Glutamatergic neuron (in vitro differentiated cells): ENCODE measurements at places on chromosomes 7 and 10. TPM values are rescaled to one million over a fixed set of nuclear protein-coding genes. Genes with fewer than 3 reads are reported as not detected.

- DNase-seq, result no peak
- H3K4me3 ChIP-seq, result no peak overlapping the region
- H3K4me1 ChIP-seq, result no peaks in the 10 kb centered on the region
- H3K36me3 ChIP-seq, result no peaks in the 10 kb centered on the region
- no peak overlapping the region for H3K27ac ChIP-seq
Observed at GRCh38 chr7:8932751-8933150, 499.3 kb downstream of the NXPH1 start.

NUTM2A gene
- total RNA-seq, result 1.3 TPM

- H3K27me3 ChIP-seq, result peaks cover 2% of the 10 kb centered on the region
- DNase-seq, result no peak
- H3K4me3 ChIP-seq, result no peak overlapping the region
- H3K36me3 ChIP-seq, result no peaks in the 10 kb centered on the region
Observed at GRCh38 chr10:44627591-44628354, 242.9 kb upstream of the CXCL12 start.

- no peak overlapping the region for H3K27ac ChIP-seq
- DNase-seq, result no peak
- H3K4me1 ChIP-seq, result no peaks in the 10 kb centered on the region
- H3K4me3 ChIP-seq, result no peak overlapping the region
Observed at GRCh38 chr7:53756946-53757345, 721.5 kb downstream of the POM121L12 start.

GRCh38 chr10:91043173-91043910 lies 122.5 kb upstream of the ANKRD1 start:
- no peak for DNase-seq
- peaks cover 4% of the 10 kb centered on the region for H3K27me3 ChIP-seq
- peak overlapping the region; percentile 62 for H3K27ac ChIP-seq
- peak overlapping the region; percentile 31 for H3K4me3 ChIP-seq
- peaks cover 38% of the 10 kb centered on the region for H3K4me1 ChIP-seq
- peaks cover 3% of the 10 kb centered on the region for H3K36me3 ChIP-seq

DNA sequence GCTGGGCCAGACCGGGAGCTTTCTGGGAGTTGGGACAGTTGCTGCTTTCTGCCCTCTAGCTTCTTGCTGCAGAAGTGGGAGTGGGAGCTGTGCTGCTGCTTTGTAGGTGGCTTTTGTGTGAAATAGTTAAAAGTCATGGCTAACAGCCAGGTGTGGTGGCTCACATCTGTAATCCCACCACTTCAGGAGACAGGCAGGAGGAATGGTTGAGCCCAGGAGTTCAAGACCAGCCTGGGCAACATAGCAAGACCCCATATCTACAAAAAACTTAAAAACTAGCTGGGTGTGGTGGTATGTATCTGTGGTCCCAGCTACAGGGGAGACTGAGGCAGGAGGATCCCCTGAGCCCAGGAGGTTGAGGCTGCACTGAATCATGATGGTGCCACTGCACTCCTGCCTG lies 13.7 kb downstream of the TACR2 start:
- H3K36me3 ChIP-seq, result peaks cover 10% of the 10 kb centered on the region
- H3K4me1 ChIP-seq, result peaks cover 17% of the 10 kb centered on the region
- DNase-seq, result no peak
- no peak overlapping the region for H3K27ac ChIP-seq

- no peaks in the 10 kb centered on the region for H3K36me3 ChIP-seq
- no peak overlapping the region for H3K4me3 ChIP-seq
- no peaks in the 10 kb centered on the region for H3K4me1 ChIP-seq
- no peak overlapping the region for H3K27ac ChIP-seq
- no peak for DNase-seq
- peaks cover 3% of the 10 kb centered on the region for H3K27me3 ChIP-seq
Observed at GRCh38 chr10:93313798-93314197, 168.3 kb downstream of the MYOF start.

MCM10 gene
- total RNA-seq, result 5.0 TPM

CACNB2 gene
- 3.2 TPM for total RNA-seq

VSIR gene
- total RNA-seq, result 0.29 TPM

DNA sequence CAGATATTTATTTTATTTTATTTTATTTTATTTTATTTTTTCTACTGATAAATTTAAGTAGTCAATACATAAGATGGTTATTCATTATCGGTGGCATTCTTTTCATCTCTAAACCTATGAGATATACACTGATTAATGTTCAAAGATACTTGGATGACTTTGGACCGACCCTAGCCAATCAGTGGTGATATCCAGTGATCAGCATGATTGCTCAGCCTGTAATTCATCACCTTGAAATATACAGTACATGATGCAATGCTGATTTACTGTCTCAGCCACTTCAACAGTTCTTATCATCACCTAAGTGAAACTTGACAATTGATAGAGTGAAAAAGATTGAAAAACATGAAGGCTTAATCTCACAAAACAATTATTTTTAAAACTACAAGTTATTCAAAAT lies 1651.0 kb downstream of the REEP3 start:
- no peak for DNase-seq
- H3K36me3 ChIP-seq, result no peaks in the 10 kb centered on the region
- no peak overlapping the region for H3K27ac ChIP-seq

DNA sequence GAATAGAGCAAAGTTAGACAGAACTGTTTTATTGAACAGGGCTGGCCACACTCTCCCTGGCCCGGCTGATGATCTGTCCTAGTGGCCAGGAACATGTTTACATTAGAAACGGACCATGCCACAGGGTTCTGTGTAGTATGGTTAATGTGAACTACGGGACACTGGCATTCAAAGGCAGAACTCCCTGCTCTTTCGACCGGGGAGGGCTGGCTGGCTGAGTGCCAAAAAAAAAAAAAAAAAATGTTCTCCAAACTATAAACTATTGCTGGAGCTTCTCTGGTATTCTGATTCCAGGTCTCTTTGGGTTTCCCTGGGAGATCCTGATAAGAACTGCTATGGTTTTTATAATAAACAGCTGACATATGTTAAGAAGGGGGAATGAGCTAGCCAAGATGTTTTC lies 1262.6 kb upstream of the SORCS1 start:
- no peaks in the 10 kb centered on the region for H3K4me1 ChIP-seq
- H3K27me3 ChIP-seq, result no peaks in the 10 kb centered on the region
- no peak for DNase-seq
- no peaks in the 10 kb centered on the region for H3K36me3 ChIP-seq
- H3K27ac ChIP-seq, result no peak overlapping the region

GRCh38 chr7:34222722-34223121 lies 317.4 kb downstream of the BMPER start:
- H3K27me3 ChIP-seq, result peaks cover 3% of the 10 kb centered on the region
- no peak overlapping the region for H3K4me3 ChIP-seq
- DNase-seq, result no peak
- H3K36me3 ChIP-seq, result no peaks in the 10 kb centered on the region
- H3K4me1 ChIP-seq, result no peaks in the 10 kb centered on the region

GRCh38 chr10:101986624-101986971 lies 69.4 kb downstream of the ARMH3 start:
- no peaks in the 10 kb centered on the region for H3K27me3 ChIP-seq
- no peak overlapping the region for H3K27ac ChIP-seq
- no peaks in the 10 kb centered on the region for H3K36me3 ChIP-seq

- H3K27ac ChIP-seq, result no peak overlapping the region
- no peak for DNase-seq
- no peaks in the 10 kb centered on the region for H3K36me3 ChIP-seq
- H3K4me3 ChIP-seq, result no peak overlapping the region
- peaks cover 3% of the 10 kb centered on the region for H3K4me1 ChIP-seq
Observed at GRCh38 chr10:34139559-34139958, 675.5 kb downstream of the PARD3 start.

SFXN3 gene
- total RNA-seq, result 5.2 TPM

LHFPL3 gene
- not detected for total RNA-seq

TLX1 gene
- 14.3 TPM for total RNA-seq

DNA sequence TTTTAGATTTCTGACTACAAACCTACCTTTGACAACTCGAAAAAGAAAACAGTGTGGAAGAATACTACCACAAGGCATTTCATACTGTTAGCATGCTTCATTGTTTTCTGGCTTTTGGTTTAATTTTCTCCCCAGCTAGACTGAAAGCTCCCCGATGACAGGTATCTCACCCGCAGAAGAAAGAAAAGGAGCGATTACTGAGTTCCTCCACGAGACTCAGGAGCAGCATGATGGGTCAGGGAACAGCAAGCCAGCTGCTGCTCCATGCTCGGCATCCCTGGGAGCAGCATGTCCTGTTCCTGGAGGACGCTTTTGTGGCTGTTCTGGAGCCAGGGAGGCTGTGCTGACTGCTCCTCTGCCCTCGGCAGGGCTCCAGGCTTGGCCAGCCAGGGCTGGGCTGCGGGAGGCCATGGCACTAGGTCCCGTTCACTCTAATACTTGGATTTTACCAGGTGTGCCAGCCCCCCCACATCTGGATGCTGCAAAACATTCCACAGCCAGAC lies 133.4 kb downstream of the PRKAG2 start:
- DNase-seq, result no peak
- no peak overlapping the region for H3K27ac ChIP-seq
- no peaks in the 10 kb centered on the region for H3K36me3 ChIP-seq
- H3K27me3 ChIP-seq, result peaks cover 3% of the 10 kb centered on the region
- H3K4me1 ChIP-seq, result peaks cover 2% of the 10 kb centered on the region

DNA sequence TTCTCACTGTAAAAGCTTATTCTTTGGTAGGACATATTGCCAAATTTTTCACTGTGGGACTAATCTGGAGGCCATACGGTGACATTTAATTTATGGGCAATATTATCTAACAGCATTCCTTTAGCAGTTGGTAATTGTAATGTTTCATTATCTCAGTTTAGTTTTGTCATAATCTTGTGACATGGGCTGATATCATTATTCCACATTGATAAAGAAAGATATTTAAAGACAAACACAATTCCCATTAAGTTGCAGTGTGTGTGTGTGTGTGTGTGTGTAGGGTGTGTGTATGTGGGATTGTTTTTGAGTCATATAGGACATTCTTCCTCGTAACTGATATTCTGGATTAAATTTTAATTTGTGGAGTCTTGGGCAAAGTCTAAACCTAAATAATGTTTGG lies 238.5 kb downstream of the PRKG1 start:
- no peaks in the 10 kb centered on the region for H3K4me1 ChIP-seq
- no peak overlapping the region for H3K27ac ChIP-seq
- no peak overlapping the region for H3K4me3 ChIP-seq
- no peaks in the 10 kb centered on the region for H3K36me3 ChIP-seq

DNA sequence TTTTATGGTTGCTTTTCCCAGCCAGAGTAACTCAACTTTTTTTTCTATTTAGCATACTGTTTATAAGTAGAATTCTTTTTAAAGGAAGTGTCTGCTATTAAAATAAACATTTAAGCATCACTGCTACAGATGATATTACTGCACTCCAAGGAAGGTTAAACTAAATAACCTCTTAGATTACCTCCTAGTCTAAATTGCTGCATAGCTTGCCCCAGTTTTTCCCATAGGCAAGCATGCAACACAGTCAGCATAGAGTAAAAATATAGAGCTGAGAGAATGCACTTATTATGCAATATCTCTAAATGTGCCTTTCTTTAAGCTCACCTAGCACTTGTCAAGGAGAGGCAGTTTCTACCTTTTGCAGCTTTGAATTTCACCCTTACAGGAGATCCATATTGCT lies 1392.4 kb upstream of the CELF2 start:
- no peak overlapping the region for H3K27ac ChIP-seq
- H3K4me3 ChIP-seq, result no peak overlapping the region
- no peaks in the 10 kb centered on the region for H3K27me3 ChIP-seq
- H3K4me1 ChIP-seq, result no peaks in the 10 kb centered on the region
- no peaks in the 10 kb centered on the region for H3K36me3 ChIP-seq

SFRP5 gene
- total RNA-seq, result not detected

ZNF804B gene
- 0.10 TPM for total RNA-seq

PAX4 gene
- total RNA-seq, result not detected

PDE6C gene
- total RNA-seq, result not detected

DNA sequence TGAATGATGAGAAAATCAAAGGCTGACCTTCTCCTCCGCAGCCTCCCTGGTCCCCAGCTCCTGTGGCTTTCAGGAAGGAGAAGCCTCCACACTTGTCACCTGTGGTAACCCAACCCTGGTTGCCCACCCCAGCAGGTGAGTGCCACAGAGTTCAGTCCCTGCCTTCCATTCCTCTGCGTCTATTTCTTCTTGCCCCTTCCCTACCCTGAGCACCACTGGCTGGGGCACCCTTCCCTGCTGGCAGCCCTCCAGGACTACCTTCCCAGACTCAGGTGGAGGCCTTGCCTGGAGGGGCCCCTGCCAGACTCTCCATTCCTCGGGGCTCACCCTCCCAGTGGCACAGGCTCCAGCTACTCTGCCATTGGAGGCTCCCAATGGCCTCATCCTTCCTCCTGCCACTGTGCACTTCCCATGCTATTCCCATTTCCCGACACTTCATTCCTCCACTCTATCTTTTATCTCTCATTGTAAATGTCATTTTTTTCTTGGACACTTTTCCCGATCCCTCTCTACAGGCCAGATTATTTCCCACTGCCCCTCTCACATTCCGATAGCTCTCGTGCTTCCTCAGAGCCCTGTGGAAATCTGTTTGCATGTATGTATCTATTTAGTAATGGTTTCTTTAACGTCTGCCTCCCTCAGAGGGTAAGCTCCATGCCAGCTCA lies 90.6 kb upstream of the PCBD1 start:
- H3K27ac ChIP-seq, result no peak overlapping the region
- peaks cover 8% of the 10 kb centered on the region for H3K27me3 ChIP-seq
- peaks cover 5% of the 10 kb centered on the region for H3K36me3 ChIP-seq
- no peak for DNase-seq
- no peak overlapping the region for H3K4me3 ChIP-seq

DNA sequence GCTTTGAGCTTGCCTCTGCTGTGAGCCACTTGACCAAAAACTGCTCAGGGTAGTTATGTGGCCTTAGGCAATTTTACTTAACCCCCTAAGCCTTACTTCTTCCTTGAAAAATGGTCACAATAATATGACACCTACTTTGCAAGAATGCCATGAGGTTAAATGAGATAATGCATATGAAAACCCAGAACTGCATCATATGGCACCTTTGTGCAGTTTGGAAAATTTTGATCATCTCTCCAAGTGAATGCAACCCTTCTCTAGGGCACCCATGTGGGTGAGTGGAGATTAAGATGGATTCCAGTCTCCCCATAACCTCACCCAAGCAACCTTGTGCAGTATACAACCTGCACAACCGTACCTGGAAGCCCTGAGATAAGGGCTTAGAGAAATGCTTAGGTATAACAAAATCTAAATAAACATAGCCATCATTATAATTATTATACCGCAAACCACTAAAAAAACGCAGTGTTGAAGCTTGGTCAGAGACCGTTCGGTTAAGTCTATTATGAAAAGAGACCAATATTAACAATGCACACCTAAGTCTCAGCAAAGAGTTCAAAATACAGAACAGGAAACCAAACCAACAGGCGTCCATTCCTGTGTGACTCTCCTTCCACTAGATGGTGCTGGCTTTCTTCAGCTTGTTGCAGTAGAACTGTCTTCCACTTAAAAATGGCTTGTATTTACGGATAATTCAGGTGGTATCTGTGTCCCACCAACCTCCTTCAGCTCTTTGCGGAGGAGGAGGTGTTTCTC lies 21.0 kb upstream of the ASB15 start:
- peaks cover 6% of the 10 kb centered on the region for H3K4me1 ChIP-seq
- H3K27ac ChIP-seq, result no peak overlapping the region
- no peak overlapping the region for H3K4me3 ChIP-seq
- H3K36me3 ChIP-seq, result no peaks in the 10 kb centered on the region
- no peak for DNase-seq
- peaks cover 2% of the 10 kb centered on the region for H3K27me3 ChIP-seq

- no peak overlapping the region for H3K4me3 ChIP-seq
- no peak overlapping the region for H3K27ac ChIP-seq
- DNase-seq, result no peak
- no peaks in the 10 kb centered on the region for H3K4me1 ChIP-seq
- H3K27me3 ChIP-seq, result no peaks in the 10 kb centered on the region
- peaks cover 15% of the 10 kb centered on the region for H3K36me3 ChIP-seq
Observed at GRCh38 chr10:122362031-122362592, 12.4 kb upstream of the PLEKHA1 start.
